Left renal pelvis (tissue), 4 donors: ENCODE measurements at places on chromosomes 5 and 9.
A peak's percentile ranks its signal among the peaks of the same experiment; 100 is the strongest.

DNA sequence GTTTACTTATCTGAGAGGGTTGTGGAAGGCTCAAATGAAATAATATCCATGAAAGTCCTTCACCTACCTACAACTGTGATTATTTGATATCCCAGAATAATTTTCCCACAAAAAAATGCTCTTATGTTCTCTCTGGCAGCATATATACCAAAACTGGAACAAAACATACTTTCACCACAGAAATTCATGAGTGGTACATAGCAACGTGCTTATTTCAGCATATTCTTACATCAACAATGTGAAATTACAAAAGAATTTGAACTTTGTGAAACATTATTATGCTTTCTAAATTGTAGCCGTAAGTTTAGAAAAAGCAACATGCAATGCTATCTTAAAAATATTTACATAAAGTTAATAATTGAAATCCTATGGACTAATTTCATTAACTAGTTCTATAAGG, 137.1 kb downstream of the GABRB2 start:
- no peak for DNase-seq

- no peak for DNase-seq
These were observed 225.7 kb downstream of the TLR4 start for GRCh38 chr9:117929868-117930267.

GRCh38 chr9:76634356-76635054, 129.7 kb upstream of the PCA3 start:
- no peak for DNase-seq

- no peak for DNase-seq
These were observed 176.4 kb downstream of the AUH start for GRCh38 chr9:91185193-91185886.

DNA sequence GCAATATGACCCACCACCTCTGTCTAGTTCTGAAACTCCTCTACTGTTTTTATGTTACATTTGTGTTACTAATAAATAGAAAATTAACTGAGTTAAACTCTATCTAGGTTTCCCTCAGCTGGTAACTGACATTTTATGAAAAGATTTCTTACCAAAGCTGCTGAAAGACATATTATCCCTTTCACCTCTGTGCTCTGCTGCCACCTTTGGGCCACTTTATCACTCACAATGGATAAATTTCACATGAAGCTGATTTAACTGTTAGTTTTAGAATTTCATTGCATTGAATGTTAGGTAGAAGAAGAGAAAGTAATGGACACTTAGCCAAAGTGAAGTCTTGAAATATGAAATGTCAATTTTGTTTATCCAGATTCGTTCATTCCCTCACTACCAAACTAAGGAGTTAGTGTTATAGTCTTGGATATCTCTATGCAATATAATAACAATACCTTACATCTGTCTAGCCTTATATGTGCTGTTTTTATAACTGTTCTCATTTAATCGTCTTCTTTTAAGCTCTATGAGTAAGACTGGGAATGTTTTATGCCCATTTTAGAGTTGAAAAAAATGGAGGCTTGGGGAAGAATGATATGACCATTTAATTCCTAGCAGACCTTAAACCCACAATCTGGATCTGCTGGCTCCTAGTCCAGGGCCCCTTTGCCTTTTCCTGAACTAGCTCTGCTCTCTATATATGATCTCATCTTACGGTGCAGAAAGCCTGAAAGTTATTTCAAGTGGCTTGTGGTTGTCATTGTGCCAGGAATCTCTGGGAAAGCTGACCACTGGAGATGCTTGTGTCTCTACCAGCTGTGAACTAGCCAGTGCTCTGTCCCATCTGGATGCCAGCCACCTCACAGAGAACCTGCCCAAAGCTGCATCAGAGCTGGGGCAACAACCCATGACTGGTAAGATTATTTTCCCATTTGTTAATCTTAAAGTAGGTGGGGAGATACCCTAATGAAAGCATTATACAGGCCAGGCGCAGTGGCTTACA, 97.1 kb downstream of the GOLPH3 start:
- peak; percentile 39 for DNase-seq

DNA sequence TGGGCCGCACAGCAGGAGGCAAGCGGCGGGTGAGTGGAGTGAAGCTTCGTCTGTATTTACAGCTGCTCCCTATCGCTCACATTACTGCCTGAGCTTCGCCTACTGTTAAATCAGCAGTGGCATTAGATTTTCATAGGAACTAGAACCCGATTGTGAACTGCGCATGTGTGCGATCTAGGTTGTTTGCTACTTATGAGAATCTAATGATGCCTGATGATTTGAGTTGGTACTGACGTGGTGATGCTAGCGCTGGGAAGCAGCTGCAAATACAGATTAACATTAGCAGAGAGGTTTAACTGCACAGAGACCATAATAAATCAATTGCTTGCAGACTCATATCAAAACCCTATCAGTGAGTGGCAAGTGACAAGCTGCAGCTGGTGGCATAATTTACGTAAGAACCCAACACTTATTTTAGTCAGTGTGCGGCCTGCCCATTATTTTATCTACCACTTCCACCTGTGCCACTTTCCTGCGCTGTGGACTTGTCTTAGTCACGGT, 133.4 kb upstream of the CDH9 start:
- DNase-seq = no peak

- DNase-seq = no peak
These were observed 174.3 kb upstream of the PIK3R1 start for GRCh38 chr5:68041293-68041692.

GRCh38 chr5:179245031-179245430, 100.2 kb downstream of the ADAMTS2 start:
- DNase-seq = no peak

DNA sequence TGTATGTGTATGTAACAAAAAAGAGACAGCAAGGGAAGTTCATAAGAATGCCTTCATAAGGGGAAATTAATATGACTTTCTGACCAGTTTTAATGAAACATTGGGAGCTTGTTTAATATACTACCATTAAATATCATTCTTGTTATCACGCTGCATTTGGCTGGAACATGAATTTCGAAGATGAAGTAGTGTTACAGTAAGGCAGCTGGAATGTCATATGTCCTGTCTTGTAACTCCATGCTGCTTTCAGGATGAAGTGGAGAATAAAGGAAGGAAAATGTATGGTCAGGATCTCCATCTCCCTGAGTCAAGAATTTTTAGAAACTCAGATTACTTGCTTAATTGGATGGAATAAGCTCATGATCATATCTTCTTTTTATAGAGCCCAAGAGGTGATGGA, 61.5 kb upstream of the DMAC1 start:
- DNase-seq = no peak

GRCh38 chr5:72693546-72694205, 122.8 kb upstream of the TNPO1 start:
- DNase-seq = no peak

GRCh38 chr5:95069021-95069420, 215.9 kb downstream of the MCTP1 start:
- DNase-seq = no peak

- DNase-seq = no peak
These were observed 202.7 kb downstream of the SEMA6A start for GRCh38 chr5:116371935-116372334.

DNA sequence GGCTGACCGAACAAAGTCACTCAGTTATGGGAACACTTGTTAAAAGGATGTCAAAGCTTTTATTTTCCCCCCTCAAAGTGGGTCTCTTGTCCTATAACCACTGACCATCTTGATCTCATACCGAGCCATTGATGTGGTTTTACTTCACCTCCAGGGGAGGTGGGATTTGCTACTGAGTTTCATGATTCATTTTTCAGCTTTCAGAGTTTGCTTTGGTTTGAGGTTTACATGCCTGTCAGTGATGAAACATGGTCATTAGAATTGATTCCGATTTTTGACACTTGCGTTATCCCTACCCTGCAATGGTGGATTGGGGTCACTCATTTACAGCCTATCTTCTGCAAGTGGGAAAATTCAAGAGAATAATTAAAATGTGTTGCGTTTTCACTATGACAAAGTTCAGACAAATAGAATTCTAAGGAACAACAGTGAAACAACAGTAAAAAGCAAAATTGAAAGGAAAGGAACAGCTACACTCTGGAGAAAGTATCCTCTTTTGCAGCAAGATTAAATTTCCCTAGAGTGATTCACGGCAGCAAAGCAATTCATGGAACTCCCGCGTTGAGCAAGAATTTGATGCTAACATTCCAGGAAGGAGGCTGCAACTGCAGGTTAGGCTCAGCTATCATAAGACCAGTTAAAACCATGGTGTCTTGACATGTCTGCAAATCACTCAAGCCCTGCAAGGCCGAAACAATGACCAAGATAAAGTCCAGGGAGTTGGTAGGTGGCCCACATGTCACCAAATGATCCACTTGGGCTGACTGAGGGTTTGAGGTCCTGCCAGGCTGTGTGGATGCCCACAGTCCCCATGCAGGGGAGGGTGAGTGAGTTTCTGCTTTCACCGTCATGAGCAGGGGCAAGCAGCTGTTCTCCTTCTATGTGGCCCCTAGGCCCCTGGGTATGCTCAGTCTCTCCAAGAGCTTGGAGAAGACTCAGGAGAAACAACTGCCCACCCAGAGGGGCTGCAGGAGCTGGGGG, 9.4 kb downstream of the GADD45G start:
- no peak for DNase-seq

DNA sequence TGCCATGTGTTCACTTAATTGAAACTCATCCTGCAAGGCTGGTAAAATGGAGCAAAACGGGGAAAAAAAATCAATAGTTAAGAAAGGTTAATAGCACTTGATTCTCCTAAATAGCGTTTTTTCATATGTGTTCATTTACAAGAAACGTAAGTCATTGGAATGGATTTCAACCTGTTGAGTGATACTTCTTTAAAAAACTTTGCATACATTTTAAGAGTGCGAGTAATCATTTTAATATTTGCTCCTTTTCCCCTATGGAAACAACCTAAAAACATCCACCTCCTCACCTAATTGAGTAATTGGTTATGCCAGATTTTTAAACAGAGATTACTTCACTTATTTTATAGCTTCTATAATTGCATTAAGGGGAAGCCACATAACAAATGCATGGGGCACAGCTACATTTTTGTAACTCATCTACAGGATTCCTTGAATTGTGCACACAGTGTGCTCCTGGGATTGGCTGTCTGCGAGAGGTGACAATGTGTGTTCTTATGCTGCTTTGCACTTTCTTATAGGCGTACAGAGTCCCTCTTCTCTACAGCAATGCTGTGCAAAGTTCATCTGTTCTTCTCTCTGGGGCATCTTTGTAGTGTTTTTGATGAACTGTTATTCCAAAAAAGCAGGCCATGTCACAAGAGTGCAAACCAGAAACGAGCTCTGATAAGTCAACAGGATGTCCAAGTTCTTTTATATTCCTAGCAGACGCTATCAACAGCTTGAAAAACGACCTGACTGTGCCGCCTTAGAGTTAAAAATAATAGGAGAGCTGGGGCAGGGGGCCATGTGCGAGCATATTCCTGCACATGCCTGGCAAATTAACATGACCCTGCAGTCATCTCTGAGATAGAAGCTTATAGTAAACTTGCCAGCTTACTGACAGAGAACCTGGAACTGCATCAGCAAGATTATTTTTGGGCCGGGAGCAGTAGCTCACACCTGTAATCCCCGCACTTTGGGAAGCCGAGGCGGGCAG, 117.9 kb downstream of the GOLPH3 start:
- DNase-seq = no peak

GRCh38 chr5:148858106-148858505, 31.7 kb downstream of the ADRB2 start:
- no peak for DNase-seq

DNA sequence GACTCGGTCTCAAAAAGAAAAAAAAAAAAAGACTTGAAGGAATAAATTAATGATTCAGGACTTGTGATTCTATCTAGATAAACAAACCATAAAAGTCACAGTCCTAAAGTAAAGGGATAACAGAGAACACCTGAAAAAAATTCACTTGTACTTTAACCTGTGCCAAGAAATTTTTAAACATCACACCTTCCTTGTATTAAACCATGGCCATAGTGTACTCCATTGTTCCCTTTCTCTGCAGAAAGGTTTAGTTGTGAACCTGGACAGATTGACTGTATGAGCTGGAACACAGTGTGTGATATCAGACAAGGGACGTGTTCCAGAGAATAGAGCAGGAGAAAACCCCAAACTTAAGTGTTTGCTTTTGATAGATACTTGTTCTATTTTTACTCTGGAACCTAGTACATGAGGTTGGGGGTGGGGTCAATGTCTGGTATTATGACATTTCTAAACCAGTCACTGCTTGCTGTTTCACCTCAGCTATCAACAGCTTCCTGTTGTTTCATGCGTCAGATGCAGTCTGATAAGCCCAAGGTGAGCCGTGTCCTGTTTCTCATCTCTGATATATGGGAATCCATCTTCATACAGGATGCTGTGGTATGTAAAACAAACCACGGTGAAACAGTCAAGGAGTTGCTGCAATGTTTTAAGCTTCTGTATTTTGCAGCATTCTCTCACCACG, 62.5 kb upstream of the ITGA1 start:
- DNase-seq = no peak

GRCh38 chr5:158698768-158699284, 400.9 kb downstream of the EBF1 start:
- DNase-seq = no peak

DNA sequence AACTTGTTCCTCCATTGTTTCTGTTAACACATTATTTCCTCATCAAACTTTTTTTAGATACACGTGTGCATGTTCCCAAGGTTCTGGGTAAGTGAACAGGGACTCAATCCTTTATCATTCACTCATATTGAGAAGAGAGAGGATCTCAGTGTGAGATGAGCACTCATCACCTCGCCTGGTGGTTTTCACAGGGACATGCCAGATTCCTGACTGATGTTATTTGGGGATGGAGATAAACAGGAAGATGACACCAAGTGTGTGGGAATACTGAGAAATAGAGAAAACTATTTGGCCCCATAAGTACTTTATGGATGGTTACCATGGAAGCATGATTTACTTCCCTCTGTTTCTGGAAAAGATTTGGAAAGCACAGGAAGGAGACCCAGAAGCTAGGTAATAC, 533.3 kb upstream of the DMAC1 start:
- DNase-seq = no peak

GRCh38 chr5:59684388-59685190, 208.9 kb downstream of the PDE4D start:
- no peak for DNase-seq

DNA sequence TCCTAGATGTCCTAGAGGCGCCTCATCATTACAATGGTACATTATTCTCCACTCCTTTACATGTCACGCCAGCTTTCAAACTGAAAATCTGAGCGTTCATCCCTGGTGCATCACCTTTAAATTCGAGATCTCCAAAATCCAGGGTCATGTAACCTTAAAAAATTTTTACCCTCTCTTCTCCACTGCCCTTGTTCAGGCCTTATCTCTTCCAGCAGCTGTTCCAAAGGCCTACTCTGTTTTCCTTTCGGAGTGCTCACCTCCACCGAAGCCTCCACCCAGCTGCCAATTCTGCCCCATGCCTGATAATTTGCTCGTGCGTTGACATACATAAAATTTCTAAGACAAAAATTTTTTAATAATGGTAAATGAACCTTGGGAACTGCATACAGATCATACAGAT, 950 bp upstream of the MSH3 start:
- DNase-seq = no peak
